ENCODE measurements at places on chromosomes 6 and 20. TPM values are rescaled to one million over a fixed set of nuclear protein-coding genes. Genes with fewer than 3 reads are reported as not detected.

F13A1 gene
- 3.6 TPM for total RNA-seq

RCAN2 gene
- 6.7 TPM for total RNA-seq

ZSCAN26 gene
- 40.5 TPM for total RNA-seq

RHAG gene
- not detected for total RNA-seq

PLEKHG1 gene
- 4.6 TPM for total RNA-seq

ACTL10 gene
- 0.19 TPM for total RNA-seq

NFYA gene
- total RNA-seq: 34.8 TPM

ZC2HC1B gene
- not detected for total RNA-seq

KCNK5 gene
- total RNA-seq: 5.7 TPM

GRM1 gene
- 0.79 TPM for total RNA-seq

PPP1R14C gene
- total RNA-seq: 0.26 TPM

B3GAT2 gene
- total RNA-seq: 0.71 TPM

SAPCD1 gene
- 10.1 TPM for total RNA-seq

PI16 gene
- not detected for total RNA-seq

DYNLT2 gene
- total RNA-seq: 4.7 TPM

DACT2 gene
- 5.5 TPM for total RNA-seq
